ENCODE measurements at places on chromosomes 3 and 15.

- DNase-seq: no peak
These were observed 1337.1 kb downstream of the ROBO1 start for GRCh38 chr3:78430741-78431140.

DNA sequence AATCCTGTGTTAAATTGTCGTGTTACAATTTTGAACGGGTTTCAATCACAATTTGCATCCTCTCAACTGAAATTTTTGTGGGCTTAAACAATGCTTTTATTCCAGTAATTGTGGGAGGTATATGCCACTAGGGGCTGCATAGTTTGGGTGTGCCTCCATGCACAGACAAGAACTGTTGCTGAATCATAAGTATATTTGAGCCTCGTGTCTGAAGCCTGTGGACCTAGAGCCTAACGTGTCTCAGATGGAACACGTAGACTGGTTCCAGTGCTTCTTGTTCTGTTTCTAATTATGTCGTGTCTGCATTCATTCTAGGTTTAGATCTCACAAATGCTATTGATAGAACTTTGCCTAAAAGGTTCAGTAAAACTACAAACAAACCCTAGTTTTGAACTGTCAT lies 363.4 kb downstream of the RBMS3 start:
- DNase-seq: no peak

- no peak for DNase-seq
These were observed 41.9 kb downstream of the PLD1 start for GRCh38 chr3:171768281-171768900.

DNA sequence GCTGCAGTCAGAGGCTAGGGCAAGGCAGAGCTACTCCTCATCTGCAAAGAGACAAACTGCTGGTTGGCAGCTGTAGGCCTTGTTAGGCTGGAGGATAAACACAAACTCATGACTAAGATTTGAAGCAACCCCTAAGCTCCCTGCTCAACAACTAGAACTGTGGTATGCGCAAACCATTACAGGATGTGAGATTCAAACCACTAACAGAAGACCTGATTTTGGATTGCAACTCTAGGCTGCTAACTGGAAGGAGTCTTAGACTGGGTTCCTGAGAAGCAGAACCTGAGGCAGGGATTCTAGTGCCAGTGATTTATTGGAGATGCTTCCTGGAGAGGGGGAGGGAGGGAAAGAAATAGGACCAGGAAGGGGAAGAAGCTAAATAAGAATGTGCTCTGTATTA lies 22.5 kb downstream of the CCR4 start:
- no peak for DNase-seq

DNA sequence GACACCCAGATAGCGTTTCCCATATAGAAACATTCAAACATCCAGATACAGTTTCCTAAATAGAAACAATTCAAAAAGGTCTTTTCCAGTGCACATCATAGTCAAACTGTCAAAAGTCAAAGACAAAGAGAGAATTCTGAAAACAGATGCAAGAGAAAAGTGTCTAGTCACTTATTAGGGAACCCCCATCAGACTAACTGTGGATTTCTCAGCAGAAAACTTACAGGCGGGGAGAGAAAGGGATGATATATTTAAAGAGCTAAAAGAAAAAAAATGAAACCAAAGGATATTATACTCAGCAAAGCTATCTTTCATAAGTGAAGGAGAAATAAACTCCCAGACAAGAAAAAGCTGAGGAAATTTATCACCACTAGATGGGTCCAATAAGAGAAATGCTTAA lies 22.3 kb upstream of the CX3CR1 start:
- DNase-seq: no peak

DNA sequence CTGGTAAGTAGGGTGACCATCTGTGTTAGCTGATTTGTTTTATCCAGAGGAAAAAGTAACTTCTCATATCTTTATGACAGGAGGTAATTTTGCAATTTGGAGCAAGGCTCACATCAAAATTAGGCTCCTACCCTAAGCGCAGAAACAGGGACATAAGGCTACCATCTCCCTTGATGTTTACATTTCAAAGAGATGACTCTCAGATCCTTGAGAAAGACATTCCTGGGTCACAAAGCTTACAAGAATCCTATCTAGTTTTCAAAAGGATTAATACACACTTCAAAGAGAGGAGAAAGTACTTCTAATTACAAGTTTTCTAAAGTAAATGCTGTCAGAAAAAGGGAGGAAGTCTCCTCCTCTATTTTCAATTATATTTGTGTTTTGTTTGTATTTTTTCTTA lies 7.0 kb downstream of the ZPLD1 start:
- DNase-seq: no peak

- DNase-seq: no peak
These were observed 210.4 kb upstream of the NDN start for GRCh38 chr15:23897531-23897930.
